Thoracic aorta (tissue), 2 donors: ENCODE measurements at places on chromosomes 7 and 10. TPM values are rescaled to one million over a fixed set of nuclear protein-coding genes. Genes with fewer than 3 reads are reported as not detected.

DNA sequence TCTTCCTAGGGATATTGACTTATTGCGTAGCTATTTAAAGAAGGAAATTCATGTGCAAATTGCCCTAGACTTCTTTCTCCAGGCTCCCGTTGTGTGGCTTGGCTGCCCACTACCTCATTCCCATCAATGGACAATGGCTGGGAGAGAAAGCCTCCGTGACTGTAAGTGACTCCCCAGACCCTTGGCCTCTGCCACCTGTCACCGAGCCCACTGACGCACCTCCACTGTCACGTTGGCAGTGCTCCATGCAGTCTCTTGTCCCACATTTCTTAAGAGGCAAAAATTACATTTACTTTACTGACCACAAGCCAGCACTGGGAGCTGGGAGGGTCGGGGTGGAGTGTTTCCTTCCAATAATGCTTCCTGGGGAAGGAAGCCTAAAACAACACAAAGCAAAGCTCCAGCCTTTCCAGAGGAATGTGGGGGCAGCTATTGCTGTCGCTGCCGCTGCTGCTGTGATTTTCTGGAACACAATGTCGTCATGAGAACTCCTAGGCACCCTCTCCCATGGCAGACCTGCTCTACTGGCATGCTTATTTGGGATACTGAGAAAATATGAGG, 89.7 kb upstream of the STEAP1B start:
- H3K4me1 ChIP-seq: peaks cover 35% of the 10 kb centered on the region
- H3K36me3 ChIP-seq: no peaks in the 10 kb centered on the region
- H3K27ac ChIP-seq: peak overlapping the region; percentile 80
- H3K4me3 ChIP-seq: peak overlapping the region; percentile 47

DNA sequence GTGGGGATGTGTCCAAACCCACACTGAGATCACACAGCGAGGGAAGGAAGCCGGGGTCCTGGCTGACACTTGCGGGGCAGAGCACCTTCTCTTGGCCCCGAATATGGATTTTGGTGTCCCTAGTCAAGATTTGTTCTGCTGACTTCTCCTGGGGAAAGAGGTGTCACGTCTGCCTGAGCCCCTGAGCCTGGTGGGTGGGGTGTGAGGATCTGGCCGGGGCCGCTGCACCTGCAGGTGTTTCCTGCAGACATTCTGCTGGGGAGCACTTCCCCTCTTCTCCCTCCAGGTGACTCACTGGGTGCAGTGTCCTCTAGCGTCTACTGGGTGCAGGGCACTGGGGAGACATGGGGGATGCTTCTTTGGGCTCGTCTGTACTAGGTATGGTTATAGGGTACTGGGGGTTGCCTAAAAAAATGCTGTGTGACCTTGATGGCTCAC, 99.2 kb downstream of the GRK5 start:
- H3K4me3 ChIP-seq: peak overlapping the region; percentile 42
- H3K27ac ChIP-seq: peak overlapping the region; percentile 92
- H3K36me3 ChIP-seq: no peaks in the 10 kb centered on the region

GRCh38 chr7:158458096-158458495, 129.5 kb downstream of the PTPRN2 start:
- no peaks in the 10 kb centered on the region for H3K27me3 ChIP-seq
- H3K4me3 ChIP-seq: no peak overlapping the region
- no peaks in the 10 kb centered on the region for H3K36me3 ChIP-seq
- no peak for DNase-seq
- no peak overlapping the region for H3K27ac ChIP-seq
- no peaks in the 10 kb centered on the region for H3K4me1 ChIP-seq

DNA sequence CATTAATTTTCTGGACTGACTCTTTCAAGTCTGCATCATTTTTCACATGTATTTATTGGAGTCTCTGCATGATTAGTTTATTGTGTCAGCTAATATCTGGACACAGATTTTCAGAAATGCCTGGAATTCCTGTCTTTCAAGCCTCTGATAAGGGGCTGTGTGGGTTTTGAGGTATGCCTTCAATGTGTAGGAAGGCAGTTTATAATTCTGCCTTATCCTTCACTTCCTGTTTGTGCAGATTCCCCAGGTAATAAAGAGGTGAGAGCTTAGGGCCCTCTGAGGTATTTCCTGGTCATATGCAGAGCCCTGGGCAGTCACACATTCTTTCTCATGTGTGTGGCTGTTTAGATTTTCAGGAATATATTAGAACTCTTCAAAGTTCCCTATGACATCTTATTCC, 79.4 kb upstream of the PRKCQ start:
- no peak overlapping the region for H3K4me3 ChIP-seq
- no peak for DNase-seq
- no peaks in the 10 kb centered on the region for H3K27me3 ChIP-seq
- no peak overlapping the region for H3K27ac ChIP-seq

DNA sequence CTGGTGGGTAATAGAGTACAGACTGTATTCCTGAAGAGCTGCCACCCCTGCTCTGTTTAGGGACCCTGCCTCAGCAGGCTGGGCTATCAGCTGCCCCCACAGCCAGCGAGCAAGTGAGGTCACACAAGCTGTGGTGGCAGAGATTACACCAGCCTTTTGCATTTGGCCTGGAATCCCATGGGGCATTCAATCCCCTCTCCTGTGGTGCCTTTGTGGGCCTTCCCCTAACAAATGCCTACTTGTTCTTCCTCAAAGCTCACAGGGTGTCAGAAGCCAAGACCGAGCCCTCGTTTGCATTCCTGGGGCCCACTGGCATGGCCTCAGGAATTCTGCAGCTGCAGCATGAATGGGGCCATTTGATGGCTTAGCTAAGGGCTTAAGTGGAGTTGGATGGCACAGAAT, 212.7 kb upstream of the PHYHIPL start:
- no peaks in the 10 kb centered on the region for H3K27me3 ChIP-seq
- H3K27ac ChIP-seq: no peak overlapping the region
- H3K4me3 ChIP-seq: no peak overlapping the region
- DNase-seq: no peak
- H3K4me1 ChIP-seq: peaks cover 8% of the 10 kb centered on the region

DNA sequence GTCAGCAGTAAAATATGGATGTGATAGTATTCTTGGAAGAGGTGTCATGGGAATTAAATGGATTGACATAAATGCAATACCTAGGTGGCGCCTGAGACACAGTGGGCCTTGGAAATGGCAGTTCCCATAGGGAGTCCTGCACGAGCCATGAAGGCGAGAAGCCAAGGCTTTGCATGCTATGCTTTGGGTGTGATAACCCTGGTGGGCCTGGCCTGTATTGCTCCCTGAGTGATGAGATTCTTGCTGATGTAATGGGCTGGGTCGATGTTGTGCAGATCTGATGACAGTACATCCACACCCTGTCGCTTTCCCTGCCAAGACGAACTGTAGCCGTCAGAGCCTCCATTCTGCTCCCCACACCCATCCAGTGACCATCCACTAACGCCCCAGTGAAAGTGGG, 46.4 kb downstream of the CREB5 start:
- no peaks in the 10 kb centered on the region for H3K4me1 ChIP-seq
- no peaks in the 10 kb centered on the region for H3K36me3 ChIP-seq
- H3K27me3 ChIP-seq: no peaks in the 10 kb centered on the region
- no peak overlapping the region for H3K4me3 ChIP-seq

- H3K27ac ChIP-seq: no peak overlapping the region
- H3K27me3 ChIP-seq: no peaks in the 10 kb centered on the region
- DNase-seq: no peak
- H3K4me3 ChIP-seq: no peak overlapping the region
- H3K36me3 ChIP-seq: peaks cover 33% of the 10 kb centered on the region
- no peaks in the 10 kb centered on the region for H3K4me1 ChIP-seq
These were observed 8.5 kb upstream of the AP5Z1 start for GRCh38 chr7:4766666-4767519.

- no peak overlapping the region for H3K4me3 ChIP-seq
- no peaks in the 10 kb centered on the region for H3K36me3 ChIP-seq
- no peak for DNase-seq
- no peaks in the 10 kb centered on the region for H3K27me3 ChIP-seq
- peak overlapping the region; percentile 21 for H3K27ac ChIP-seq
- peaks cover 10% of the 10 kb centered on the region for H3K4me1 ChIP-seq
These were observed 31.5 kb downstream of the UNC5B start for GRCh38 chr10:71243756-71244395.

DNA sequence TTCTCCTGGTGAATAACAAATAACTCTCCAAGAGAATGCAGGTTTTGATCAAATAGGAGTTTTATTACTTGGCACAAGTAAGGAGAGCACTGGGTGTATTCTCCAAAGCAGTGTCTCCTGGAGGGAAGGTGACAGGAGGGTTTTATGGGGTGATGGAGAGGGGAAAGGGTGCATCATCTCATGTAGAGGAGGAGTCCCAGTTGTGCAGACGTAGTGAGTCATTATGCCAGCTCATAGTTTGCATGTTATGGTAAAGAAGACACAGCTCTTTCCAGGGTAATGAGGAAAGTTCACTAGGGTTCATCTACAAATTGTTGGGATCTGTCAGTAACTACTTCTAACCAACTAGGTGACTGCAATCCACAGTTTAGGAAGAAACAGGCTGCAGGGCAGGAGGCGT, 347.9 kb upstream of the MEOX2 start:
- H3K36me3 ChIP-seq: no peaks in the 10 kb centered on the region
- no peak for DNase-seq
- H3K4me3 ChIP-seq: no peak overlapping the region
- H3K27ac ChIP-seq: no peak overlapping the region

- no peak overlapping the region for H3K27ac ChIP-seq
- no peak for DNase-seq
- H3K4me3 ChIP-seq: no peak overlapping the region
- H3K4me1 ChIP-seq: peaks cover 33% of the 10 kb centered on the region
- peaks cover 20% of the 10 kb centered on the region for H3K27me3 ChIP-seq
- H3K36me3 ChIP-seq: no peaks in the 10 kb centered on the region
These were observed 6.9 kb upstream of the ELFN1 start for GRCh38 chr7:1663223-1663622.

- peak within 1 kb of the TSS; percentile 90 for H3K4me3 ChIP-seq
- no peaks in the 10 kb centered on the region for H3K36me3 ChIP-seq
- H3K27ac ChIP-seq: peak within 1 kb of the TSS; percentile 56
- H3K4me1 ChIP-seq: no peaks in the 10 kb centered on the region
- no peak for DNase-seq
- no peaks in the 10 kb centered on the region for H3K27me3 ChIP-seq
These were observed at the start of gene HHEX for GRCh38 chr10:92689663-92690210. Gene HHEX, plus strand, starts transcription at chr10:92689955. Its CDS starts 32 bp downstream, at chr10:92689987.

GRCh38 chr7:131381069-131381838, 53.6 kb downstream of the MKLN1 start:
- no peak for DNase-seq
- H3K36me3 ChIP-seq: no peaks in the 10 kb centered on the region
- peaks cover 9% of the 10 kb centered on the region for H3K4me1 ChIP-seq
- H3K4me3 ChIP-seq: no peak overlapping the region
- H3K27me3 ChIP-seq: no peaks in the 10 kb centered on the region

DNA sequence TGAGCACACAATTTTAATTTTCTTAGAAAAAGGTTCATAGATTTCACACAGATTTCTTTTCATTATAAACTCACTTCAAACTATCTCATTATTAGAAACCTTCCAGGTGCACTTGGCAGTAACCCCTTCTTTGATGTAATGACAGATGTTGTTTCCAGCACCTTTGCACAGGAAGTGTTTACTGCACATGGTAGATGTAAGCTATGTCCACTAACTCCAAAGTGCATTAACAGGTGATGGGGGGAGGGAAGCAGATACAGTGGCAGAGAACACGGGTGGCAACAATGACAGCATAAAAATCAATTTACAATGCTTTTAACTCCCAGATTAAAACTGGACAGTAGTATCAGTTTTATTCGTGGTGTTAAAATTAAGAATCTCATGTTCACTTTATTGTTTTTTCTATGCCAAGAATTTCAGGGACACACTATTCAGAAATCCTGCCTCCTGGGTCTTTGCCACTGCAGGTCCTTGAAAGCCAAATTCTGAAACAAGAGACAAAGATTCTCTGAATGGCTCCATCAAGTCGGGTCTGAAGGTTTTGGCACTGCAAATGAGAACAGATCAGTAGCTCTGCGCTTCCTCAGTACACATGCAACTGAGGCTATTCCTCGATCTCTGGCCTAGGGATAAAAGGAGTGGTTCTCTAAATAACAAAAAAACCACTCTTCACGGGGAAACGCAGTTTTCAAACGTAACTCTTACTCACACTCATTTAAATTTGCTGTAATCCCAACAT, 187.7 kb downstream of the JAZF1 start:
- no peak overlapping the region for H3K27ac ChIP-seq
- no peak for DNase-seq
- no peaks in the 10 kb centered on the region for H3K36me3 ChIP-seq
- H3K4me1 ChIP-seq: peaks cover 33% of the 10 kb centered on the region
- H3K4me3 ChIP-seq: no peak overlapping the region

- no peaks in the 10 kb centered on the region for H3K27me3 ChIP-seq
- H3K36me3 ChIP-seq: no peaks in the 10 kb centered on the region
- H3K4me3 ChIP-seq: no peak overlapping the region
- no peak overlapping the region for H3K27ac ChIP-seq
- no peak for DNase-seq
These were observed 69.0 kb downstream of the DENND2A start for GRCh38 chr7:140571538-140572122.

DNA sequence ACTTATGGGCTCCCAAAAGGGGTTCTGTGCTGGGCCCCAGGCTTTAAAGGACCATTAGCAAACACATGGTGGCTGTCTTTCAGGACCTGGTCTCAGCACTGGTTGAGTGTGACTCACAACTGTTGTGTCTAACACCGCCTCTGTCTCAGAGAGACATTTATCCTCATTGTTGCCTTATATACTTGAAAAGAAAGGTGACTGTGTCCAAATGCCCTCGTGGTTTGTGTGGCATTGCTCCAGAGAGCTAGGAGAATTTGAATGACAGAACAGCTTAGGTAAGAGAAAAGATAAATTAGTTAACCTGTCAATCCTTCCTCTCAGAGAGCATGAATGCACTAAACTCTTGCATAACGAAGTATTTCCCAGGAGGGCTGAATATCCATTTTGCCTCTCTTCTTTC, 14.5 kb upstream of the FAM13C start:
- no peak overlapping the region for H3K4me3 ChIP-seq
- no peaks in the 10 kb centered on the region for H3K36me3 ChIP-seq
- H3K27me3 ChIP-seq: no peaks in the 10 kb centered on the region

GRM8 gene
- not detected for total RNA-seq

COBL gene
- total RNA-seq: 1.6 TPM

MTERF1 gene
- total RNA-seq: 6.1 TPM

FMC1 gene
- total RNA-seq: 7.9 TPM

PIK3AP1 gene
- total RNA-seq: 23.6 TPM

RSPH10B gene
- not detected for total RNA-seq
